ENCODE measurements at places on chromosomes 2 and 18.

DNA sequence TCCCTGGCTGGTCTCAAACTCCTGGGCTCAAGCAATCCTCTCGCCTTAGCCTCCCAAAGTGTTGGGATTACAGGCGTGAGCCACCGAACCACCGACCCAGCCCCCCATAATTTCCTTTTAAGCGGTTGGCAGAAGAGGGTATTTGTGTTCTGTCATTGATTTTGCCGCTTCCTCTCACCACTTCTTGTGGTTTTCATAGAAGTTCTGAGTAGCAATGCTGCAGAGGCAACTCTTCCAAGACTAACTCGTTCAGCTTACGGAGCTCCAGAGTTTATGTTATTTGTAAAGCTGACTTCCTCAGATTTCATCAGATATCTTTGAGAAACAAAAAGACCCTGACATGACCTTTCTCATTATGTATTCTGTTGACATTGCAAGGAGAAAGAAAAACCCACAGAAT is 261.4 kb upstream of the KCNJ3 start:
- no peak for DNase-seq

GRCh38 chr2:134985061-134985460 is 62.2 kb downstream of the MAP3K19 start:
- DNase-seq = no peak

DNA sequence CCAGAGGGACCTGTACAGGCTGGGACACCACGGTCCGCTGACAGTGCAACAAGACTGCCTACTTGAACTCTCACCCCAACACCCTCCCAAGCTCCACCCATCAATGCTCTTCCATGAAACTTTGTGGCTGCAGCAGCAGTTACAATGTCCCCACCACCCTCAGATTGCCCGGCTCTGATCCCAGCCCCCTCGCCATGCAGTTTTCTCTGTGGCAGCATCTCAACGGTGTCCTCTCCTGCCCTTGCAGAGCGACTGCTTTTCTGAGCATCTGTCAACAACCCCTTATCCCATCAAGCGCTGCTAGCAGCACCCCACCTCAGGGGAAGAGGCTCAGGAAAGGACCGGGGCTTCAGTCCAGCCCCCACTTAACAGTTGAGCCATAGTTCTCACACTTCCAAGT is 137.1 kb upstream of the NDUFV2 start:
- DNase-seq = no peak

GRCh38 chr2:198135481-198135934 is 331.1 kb downstream of the PLCL1 start:
- DNase-seq = no peak

- DNase-seq = no peak
Observed at GRCh38 chr2:1974397-1974796, 230.1 kb upstream of the PXDN start.

DNA sequence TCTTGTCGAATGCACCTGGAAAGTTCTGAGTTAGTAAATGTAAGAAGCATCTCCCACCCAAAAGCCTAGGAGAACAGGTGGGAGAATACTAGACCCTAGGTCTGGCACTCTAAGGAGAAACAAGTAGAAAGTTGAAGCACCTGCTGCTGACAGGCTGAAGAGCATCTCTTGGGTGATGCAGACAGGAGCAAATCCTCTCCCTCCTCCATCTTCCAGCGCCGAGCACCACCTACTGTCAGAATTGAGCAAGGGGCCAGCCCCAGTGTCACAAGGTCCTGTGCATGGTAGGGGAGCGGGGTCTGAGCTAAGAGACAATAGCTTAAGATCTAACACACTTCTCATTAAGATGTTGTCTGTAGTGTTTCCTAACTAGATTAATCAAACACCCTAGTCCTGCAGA is 52.9 kb downstream of the HK2 start:
- DNase-seq = no peak

DNA sequence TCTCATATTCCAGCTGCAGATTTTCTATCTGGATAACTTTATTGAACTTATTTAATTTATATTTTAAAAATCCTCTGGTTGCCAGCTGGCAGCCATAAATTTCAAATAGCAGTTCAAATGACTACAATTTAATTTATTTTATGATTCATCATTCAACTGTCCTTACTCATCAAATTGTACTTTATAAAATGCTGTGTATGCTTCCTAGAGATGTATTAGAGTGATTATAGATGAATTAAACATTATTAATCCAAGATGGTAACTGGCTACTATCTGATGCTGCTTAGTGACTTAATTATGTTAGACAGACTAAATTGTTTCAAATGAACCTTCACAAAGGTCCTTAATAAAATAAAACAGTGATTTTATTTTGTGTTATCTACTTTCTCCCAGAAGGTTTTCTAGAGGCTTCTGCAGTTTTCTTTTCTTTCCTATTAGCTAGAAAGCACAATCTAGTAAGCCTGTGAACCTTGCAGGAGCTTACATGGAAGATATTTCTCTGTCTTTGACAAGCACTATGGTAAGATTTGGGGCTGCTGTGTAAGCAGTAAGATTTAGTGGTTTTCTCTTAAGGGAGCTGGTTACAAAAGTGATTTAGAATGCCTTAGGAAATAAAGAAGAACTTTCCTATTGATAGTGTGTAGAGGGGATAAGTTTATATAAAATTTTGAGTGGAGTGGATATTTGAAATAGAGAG is 322.3 kb downstream of the FSIP2 start:
- DNase-seq = no peak

- no peak for DNase-seq
Observed at GRCh38 chr2:113799375-113799774, 42.9 kb upstream of the SLC35F5 start.

GRCh38 chr2:9780368-9781130 is 62.7 kb upstream of the TAF1B start:
- no peak for DNase-seq

DNA sequence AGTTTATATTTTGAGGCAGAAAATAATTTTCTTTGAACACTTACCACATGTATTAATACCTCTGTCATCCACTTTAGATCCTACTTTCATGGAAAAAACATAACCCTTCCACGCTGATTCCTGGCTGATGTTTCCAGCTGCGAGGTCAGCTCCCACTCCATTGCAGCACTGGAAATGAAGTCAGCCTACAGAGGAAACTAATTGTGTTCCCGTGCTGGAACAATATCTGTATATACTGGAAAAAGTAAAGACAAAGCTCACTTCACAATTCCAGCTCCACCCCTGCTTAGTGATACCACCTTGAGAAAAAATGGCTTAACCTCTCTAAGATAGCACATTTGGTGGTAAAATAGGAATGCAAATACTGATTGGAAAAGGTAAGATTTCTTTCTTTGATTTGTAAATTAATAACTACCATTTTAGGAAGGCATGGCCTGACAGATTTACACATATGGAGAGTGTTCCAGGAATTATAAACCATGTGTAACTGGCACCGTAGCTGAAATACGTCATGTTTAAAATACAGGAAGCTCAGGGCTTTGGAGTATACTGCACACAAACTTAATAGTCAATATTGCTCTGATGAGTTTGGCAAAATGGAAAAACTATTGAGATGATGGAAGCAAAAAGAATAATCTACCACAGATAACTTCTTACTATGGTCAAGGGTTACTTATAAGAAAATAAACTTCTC is 90.0 kb downstream of the TRIB2 start:
- DNase-seq = no peak

DNA sequence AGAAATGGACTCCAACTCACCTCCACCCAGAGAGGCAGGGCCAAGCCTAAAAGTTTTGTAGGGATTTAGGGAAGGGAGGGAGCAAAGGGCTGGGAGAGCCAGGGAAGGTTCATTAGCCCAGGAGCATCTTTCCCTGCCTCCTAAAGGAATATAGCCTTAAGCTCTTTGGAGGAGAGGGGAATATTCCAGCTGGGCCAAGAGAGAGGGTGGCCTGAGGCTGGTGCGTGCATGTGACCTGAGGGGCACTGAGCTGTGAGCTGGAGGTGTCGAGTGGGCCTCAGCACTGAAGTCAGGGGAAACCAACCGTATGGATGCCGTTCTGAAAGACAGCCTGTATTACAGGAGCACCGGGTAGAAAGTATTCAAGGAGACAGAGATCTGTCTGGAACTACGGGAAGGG is 112.6 kb downstream of the KLHL29 start:
- no peak for DNase-seq

- no peak for DNase-seq
Observed at GRCh38 chr2:149743842-149744448, 156.4 kb upstream of the MMADHC start.

GRCh38 chr2:240820607-240821428 is 799 bp upstream of the KIF1A start:
- DNase-seq = peak; percentile 50

- no peak for DNase-seq
Observed at GRCh38 chr2:226338825-226339224, 460.8 kb downstream of the IRS1 start.

DNA sequence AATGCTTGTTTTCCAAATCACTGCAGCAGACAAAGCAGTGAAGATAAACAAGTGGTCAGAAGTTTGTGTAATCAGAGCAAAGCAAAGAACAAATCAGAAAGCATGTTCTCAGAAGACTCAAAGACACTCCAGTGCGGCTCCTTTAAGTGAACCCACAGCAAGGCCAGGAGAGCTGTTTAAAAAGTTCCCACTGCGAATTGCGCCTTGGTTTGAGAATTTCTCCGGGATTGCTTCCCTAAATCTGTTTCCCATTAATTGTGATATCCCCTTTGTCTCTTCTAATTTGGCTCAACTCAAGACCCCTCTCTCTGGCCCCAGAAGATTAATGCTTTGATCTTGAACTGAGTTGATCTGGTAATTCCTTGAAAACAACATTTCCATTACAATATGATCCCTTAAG is 122.4 kb upstream of the BCL2L11 start:
- DNase-seq = no peak

GRCh38 chr2:75274936-75275335 is 75.6 kb upstream of the TACR1 start:
- no peak for DNase-seq
